ENCODE measurements at places on chromosomes 11 and 22.

DNA sequence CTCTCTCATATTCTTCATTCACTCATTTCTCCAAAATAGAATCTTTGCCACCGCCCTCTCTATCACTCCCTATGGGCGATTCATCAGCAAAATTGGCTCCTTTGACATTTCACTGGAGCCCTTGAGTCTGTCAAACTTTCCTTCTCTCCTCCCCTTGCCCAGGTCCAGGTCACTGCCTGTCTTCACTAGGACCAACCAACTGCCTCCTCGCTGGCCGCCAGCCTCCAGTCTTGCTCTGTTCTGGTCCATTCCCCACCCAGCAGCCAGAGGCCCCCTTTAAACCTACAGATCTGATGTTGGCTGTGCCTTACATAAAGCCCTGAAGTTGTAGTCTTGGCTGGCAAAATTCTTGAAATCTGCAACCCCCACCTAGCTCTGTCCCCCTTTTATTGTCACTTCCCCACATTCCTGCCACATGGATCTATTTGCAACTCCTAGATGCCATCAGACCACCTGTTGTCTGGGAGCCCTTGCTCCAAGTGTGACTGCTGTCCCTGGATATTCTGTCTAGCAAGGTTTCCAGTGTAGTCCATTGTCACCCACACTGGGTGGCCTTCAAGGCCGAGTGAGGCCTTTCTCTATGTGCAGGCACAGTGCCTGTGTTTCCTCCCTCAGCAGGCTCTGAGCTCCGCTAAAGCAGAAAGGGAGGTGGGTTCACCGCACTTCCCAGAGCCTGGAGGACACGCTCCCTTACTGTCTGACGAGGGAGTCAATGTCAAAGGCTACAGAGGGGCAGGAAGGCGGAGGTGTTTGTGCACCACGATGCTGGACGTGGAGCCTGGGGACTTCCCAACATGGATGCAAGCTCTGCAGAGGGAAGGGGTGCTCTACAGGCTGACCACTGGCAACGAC, 25.5 kb downstream of the MYEOV start:
- DNase-seq: no peak

- no peak for DNase-seq
These were observed 125.8 kb downstream of the DDX10 start for GRCh38 chr11:108790501-108791299.

DNA sequence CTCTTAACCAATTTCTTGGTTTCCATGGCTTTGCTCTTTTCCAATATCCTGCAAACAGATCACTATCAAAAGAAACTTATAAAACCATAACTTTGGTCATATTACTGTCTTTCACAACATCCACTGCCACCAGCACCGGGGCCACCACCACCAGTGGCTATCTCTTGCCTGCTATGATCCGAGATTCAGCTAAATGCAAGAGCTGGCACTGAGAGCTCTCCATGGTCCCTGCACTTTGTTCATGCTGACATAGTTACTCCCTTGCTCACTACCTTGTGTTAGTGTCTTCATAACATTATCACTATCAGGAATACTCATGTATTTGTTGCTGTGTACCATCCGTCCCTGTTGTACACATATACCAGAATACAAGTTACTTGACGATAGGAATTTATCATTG, 299.0 kb downstream of the ETS1 start:
- DNase-seq: no peak

DNA sequence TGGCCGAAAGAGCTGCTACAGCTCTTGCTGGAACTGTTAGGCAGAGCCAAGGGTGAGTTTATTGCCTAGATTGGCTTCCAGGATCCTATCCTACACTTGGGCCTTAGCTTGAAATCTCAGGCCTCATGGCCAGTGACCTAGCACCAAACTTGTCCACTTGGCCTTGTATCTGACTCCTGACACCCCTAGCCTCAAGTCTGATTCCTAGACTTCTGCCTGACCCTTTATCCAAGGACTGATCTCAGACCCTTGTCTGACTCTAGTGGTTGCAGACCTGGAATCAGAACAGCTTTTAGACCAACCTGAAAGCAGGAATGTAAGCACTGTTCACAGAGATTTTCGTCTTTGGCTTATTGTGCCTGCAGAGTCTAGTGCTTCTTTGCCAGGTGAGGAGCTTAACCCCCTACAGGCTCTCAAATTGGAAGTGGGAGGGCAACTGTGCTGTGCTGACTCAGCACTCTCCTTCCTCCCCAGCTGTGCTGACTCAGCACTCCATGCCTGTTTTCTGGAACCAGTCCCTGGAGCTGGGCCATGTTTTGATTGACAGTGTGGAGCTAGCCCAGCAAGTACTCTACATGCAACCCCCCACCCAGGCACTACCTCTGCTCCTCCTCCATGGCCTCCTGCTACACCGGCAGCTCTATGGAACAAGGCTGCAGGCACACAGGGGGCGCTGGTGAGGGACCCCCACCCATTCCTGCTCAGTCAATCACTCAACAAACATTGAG, 35.1 kb downstream of the RRP8 start:
- no peak for DNase-seq

GRCh38 chr11:72768581-72768980, 16.4 kb upstream of the ARAP1 start:
- no peak for DNase-seq

GRCh38 chr11:123472236-123472935, 42.3 kb downstream of the GRAMD1B start:
- no peak for DNase-seq

GRCh38 chr11:86988351-86988881, 33.2 kb upstream of the FZD4 start:
- no peak for DNase-seq

DNA sequence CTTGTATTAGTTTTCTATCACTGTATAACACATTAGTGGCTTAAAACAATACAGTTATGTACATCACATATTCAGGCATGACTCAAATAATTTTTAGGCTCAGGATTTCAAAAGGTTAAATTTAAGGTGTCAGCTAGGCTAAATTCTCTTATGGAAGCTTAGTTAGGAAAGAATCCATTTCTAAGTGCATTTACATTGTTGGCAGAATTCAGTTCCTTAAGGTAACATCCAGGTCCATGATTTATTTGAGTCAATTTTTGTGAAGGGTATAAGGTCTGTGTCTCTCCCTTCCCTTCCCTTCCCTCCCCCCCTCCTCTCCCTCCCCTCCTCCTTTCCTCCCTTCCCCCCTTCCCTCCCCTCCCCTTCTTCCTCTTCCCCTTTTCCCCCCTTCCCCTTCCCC, 399.0 kb upstream of the CNTN5 start:
- DNase-seq: no peak

- no peak for DNase-seq
These were observed 370.6 kb upstream of the CADM1 start for GRCh38 chr11:115874843-115875242.

DNA sequence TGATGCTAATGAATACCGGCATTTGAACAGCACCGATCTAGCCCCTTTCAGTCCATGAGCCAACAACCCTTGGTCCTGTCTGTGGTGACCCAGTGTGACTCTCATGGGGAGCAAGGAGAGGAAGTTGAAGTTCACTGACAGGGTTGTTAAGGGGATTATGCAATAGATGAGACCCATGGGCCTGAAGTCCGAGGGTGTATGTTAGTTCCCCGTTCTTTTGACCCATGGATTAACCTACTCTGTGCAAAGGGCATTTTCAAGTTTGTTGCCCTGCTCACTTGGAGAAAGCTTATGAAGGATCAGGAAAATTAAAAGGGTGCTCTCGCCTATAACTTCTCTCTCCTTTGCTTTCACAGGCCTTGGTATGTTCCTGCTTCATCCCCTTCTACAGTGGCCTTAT, 4.9 kb downstream of the PNPLA3 start:
- no peak for DNase-seq

GRCh38 chr11:66340596-66341501, 4.1 kb downstream of the BRMS1 start:
- DNase-seq: no peak

DNA sequence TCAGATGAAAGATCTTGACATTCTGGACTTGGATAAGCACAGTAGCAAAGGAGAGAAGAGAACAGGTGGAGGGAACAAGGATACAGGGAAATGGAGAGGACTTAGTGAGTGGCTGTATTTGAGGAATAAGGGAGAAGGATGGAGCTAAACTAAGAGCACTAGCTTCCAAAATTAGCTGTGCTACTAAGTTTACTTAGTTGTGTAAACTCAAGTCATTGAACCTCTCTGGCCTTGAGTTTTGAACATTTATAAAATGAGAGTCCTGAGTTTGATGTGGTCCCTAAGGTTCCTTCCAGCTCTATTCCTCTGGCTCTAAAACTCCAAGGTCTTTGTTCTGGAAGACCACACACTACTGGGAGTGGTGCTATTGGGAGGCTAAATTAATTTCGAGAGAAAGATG, 100.7 kb downstream of the TRIM44 start:
- DNase-seq: no peak

- no peak for DNase-seq
These were observed 73.3 kb upstream of the PICALM start for GRCh38 chr11:86142170-86142569.

DNA sequence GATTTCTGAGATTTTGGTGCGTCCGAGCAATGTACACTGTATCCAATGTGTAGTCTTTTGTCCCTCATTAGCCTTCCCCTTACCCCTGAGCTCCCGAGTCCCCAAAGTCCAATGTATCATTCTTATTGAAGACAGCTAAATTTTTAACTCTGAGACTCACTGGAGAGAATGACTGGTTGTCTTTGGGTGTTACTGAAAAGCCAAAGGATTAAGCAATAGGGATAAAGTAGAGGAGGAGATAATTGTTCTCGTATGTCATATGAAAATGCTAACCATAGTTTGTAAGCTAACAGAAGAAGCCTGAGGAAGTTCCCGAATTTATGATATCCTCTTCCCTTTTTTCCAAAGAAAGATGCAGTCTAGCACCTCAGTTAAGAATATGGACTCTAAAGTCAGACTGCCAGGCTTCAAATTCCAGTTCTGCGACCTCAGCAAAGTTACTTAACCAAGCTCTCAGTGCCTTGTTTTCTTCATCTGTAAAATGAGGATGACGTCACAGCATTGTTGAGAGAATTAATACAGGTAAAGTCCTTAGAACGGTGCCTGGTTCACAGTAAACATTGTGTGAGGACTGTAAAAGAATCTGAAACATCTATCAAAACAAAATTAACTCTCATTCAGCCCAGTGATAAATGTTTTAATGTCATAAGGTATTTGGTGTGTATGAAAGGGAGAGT, 1.6 kb upstream of the MSANTD2 start:
- no peak for DNase-seq

GRCh38 chr22:21937821-21938070, 14.9 kb downstream of the PPM1F start:
- no peak for DNase-seq

DNA sequence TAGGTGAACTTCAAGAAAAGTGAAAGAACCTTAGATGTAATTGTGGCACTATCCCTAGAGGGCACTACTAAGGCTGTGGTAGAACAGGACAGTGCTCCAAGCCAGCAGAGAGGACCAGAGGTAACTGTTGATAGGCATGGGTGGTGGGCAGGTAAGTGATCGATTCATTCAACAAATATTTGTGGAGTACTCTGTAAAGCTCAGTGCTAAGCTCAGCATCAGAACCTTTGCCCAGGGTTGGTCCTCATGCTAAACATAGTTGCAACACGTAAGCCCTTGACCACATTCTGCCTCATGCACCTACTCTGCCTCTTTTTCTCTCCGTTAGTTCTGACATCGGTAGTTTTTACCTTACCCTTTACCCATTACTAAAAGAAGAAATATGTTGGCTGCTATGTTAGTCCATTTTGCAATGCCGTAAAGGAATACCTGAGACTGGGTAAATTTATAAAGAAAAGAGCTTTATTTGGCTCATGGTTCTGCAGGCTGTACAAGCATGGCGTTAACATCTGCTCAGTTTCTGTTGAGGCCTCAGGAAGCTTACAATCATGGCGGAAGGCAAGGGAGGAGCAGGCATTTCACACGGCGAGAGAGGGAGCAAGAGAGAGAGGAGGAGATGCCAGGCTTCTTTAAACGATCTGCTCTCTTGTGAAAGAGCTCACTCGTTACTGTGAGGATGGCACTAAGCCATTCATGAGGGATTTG, 18.4 kb upstream of the NNMT start:
- DNase-seq: no peak

- no peak for DNase-seq
These were observed 23.3 kb downstream of the MS4A2 start for GRCh38 chr11:60111793-60112192.

DNA sequence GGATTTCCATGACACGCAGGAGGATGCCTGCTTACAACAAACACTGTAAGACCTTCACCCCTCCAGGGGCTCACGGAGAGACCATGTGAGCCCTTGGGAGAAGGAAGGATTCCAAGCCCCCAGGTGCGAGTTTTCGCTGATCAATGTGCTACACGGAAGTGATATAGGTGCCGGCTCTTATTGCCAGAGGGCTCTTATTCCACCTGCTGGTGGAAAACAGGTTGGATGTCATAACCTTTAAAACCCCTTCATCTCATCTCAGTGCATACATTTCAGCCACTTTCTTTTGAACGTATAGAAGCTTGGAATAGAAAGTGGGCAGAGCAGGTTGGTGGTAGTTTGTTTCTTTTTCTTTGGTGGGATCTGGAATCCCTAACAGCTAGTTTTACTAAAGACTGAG, 25.8 kb downstream of the LAYN start:
- DNase-seq: no peak

DNA sequence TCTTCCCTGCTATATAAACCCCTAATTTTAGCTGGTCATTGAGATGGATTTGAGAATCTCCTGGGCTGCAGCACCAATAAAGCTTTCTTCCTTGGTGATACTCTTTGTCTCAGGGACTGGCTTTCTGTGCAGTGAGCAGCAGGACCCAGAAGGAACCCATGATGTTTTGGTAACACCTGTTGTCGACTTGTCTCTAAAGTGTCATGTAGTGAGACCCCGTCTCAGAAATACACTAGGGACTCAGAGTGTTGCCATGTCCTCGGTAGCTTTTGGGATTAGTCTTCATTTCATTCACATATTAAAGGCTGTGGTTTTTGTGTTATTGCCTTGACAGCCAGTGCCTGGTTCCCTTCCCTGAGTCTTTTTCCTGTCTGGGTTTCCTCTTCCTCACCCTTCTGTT, 1078.7 kb downstream of the TBC1D22A start:
- DNase-seq: no peak

DNA sequence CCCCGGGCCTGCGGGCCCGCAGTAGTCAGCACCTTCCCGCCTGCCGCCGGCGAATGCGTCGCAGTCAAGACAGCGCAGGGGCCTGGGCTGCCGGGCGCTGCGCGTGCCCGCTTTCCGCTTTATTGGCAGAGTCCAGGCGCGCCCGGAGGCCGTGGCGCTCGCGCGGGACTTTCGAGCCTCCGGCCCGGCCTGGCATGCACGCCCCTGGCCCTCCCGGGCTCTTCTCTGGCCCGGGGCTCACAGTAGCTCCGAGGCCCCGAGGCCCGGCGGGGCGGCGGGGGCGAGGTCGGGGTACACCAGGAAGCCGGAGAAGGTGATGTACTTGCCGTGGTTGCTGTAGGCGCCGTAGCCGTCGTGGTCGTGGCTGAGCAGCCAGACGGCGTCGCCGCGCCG, 3.1 kb downstream of the FAM180B start:
- no peak for DNase-seq

GRCh38 chr22:40111451-40111850, 66.3 kb upstream of the TNRC6B start:
- DNase-seq: no peak

- peak; percentile 79 for DNase-seq
These were observed at the start of gene KCTD17 for GRCh38 chr22:37051391-37052385. Gene KCTD17 (plus strand): TSS chr22:37051742. CDS start chr22:37051761, 19 bp downstream.

GRCh38 chr22:36325154-36326031, 62.4 kb downstream of the MYH9 start:
- no peak for DNase-seq

Measured in CD4-positive, alpha-beta T cell treated with Interleukin-12 subunit alpha and Interleukin-12 subunit beta, for 1 hour (primary cell).